ENCODE measurements at places on chromosomes 6 and 20.

DNA sequence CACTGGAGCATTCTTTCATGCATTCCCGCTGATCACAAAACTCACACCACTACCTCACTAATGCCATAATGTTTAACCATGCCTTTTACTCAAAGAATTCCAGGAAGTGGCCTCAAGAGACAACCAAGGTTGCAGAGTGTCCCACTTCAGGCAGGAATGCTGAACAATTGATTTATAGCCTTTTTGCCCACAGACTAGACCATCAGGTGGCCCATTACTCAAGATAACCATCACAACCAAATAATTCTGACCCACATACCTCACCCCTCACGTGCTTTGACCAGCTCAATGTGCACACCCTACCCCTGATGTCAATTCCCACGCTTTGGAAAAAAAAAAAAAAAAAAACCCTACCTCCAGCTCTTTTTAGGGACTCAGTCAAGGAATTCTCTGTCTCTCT lies 220.6 kb upstream of the UFL1 start:
- no peak for DNase-seq

DNA sequence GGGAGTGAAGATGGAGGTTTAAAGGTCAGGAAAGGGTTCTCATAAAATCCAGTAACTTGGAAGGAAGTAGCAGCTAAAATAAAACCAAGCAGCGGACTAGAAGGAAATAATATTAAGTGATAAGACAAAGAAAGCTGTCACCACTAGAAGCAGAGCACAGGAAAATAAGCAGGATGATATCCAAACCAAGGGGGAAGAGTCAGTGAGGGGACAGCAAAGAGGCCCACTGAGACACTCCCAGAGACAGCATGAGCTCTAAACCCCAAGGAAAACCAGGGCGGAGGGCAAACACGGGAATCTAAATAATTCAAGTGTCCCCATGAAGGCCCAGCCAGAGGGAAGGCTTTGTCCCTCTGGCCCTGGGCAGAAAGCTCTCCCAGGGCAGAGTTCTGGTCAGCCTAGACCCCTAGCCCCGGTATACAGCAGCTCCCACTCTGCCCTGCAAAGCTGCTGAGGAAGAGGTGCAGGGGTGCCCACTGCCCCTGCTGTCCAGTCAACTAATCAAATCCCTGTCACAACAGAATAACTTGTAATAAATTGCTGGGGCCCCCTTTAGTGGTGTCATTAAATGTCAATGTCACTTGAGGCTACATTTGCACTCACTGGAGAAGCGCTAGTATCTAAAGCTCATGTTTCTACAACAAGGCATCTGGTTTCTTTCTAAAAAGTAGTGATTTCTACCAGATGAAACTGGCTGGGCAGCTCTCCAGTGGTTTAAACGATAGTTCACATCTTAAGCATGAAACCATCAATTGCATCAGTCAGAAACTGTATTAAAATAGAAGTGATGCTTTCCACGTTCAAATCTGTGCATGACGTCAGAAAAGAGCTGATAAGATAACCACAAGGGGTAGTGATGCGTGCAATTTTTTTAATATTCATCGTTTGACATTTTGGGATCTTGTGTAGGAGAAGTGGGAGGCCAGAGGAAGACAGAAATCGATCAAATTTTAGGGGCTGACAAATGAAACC lies 13.6 kb downstream of the PDE10A start:
- DNase-seq: peak; percentile 37

DNA sequence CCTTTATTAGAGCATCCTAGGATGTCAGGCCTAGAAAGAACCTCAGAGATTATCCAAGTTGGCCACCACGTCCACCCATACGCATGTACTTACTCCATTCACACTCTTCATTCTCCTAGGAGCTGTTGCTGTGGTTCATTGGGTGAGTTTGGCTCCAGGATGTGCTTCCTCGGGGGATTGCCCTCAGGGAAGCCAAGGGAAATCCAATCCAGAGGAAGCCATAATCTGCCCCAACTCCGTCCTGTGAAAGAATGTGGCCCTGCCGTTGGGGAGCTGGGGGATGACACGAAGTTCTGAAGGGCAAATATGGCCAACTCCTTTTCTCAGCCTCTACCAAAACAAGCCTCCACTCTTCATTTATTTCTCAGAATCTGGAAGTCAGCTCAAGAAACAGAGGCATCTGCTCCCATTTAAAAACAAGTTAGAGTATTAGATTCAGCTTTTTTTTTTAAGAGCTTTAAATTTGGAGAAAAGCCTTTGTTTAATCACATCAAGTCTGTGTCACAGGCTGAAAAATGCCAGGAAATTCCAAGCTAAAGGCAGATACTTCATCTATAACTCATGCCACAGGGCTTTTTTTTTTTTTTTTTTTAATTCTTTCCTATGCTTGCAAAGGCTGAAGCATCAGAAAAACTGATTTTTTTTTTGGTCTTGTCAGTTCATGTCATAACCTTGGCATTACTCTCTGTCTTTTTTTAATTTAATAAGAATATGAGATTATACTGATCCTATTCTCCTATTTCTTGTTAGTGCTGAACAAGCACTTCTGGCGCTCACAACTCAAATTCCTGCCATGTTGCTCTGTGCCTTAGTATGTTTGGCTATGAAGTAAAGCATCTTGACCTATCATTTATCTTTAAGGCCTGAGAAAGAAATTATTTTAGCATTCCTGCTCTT lies 480.9 kb upstream of the MARCKS start:
- DNase-seq: peak; percentile 68

GRCh38 chr6:1538810-1539478 lies 70.8 kb upstream of the FOXC1 start:
- no peak for DNase-seq

DNA sequence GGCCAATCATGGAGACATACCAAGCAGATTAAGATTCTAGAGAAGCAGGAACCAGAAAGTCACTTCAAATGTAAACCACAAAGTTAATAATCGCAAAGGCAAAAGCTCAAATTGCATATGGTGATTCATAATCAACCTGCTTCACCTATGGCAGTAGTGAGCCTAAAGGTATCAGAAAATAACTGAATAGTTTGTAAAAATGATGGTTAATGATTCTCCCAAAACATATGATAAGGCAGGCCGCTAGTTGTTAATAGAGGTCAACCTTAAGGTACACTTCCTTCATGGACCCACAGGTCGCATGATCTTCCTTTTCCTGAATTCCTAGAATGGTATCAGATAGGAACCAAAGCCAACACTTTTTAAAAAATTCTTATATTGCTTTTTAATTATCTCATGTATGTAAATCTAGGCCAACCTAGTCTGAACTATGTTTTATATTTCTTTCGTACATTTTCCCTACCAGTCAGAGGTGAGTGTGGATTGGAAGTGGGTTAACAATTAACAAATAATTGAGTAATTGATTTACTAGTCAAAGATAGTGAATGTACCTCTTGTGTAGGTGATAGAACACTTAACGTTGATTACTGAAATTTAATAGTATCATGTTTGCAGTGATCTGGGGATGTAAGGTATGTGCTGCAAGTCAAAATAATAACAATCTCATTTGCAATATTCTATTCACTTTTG lies 16.4 kb downstream of the TAAR2 start:
- no peak for DNase-seq

DNA sequence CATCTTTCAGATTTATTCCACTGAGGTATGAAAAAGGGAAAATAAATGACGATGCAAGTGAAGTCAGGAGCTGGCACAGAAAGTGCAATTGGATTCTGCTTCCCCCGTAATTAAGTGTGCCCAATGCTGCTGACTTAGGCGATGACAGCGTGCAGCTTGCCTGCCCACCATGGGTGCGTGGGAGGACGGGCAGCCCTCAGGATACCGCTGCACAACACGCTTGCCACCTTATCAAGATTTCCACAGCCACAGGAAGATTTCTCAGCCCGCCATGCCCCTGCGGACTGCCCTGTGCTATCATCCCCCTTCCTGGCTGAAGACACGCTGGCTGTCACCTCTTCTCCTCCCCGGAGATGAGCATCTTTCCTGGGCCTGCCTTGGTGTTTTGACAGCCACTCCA lies 103.3 kb upstream of the BACH2 start:
- no peak for DNase-seq

GRCh38 chr20:5188736-5189135 lies 61.9 kb downstream of the CDS2 start:
- DNase-seq: no peak

DNA sequence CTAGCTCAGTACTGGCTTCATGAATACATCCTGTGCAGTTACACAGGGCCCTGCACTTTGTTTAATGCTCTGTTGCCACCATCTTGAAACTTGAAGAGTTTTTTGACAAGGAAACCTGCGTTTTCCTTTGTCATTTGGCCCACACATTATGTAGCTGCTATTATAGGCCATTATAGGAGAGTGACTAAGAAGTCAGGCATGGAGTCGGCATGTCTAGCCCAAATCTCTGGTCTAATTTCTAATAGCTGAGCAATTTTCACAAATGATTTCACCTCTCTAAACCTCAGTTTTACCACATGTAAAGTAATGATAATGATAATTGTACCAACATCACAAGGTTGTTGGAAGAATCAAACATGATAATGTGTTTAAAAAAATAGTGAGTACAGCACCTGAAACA lies 67.1 kb upstream of the MYLIP start:
- no peak for DNase-seq

- peak; percentile 91 for DNase-seq
Measured at GRCh38 chr6:56714982-56715456, 72.3 kb upstream of the DST start.

- DNase-seq: no peak
Measured at GRCh38 chr6:135030056-135030473, 24.6 kb downstream of the HBS1L start.

DNA sequence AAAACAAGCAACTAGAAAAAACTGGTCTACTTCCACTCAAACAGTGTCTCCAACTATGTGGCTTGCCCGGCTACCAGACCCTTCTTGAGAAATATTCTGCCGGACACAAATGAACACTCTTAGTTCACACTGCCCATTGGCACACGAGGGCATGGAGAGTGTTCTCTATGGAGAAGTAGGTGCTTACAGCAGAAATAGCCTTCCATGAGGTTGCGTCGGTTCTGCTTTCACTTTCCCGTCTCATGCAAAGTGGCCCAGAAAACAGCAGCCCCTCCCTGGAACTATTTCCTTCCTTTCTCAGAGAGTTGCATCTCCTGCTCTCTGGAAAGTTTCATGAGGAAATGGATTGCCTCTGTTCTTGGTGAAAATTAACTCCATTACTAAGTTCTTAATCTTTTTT lies 9.5 kb upstream of the HLA-DOA start:
- peak; percentile 4 for DNase-seq

DNA sequence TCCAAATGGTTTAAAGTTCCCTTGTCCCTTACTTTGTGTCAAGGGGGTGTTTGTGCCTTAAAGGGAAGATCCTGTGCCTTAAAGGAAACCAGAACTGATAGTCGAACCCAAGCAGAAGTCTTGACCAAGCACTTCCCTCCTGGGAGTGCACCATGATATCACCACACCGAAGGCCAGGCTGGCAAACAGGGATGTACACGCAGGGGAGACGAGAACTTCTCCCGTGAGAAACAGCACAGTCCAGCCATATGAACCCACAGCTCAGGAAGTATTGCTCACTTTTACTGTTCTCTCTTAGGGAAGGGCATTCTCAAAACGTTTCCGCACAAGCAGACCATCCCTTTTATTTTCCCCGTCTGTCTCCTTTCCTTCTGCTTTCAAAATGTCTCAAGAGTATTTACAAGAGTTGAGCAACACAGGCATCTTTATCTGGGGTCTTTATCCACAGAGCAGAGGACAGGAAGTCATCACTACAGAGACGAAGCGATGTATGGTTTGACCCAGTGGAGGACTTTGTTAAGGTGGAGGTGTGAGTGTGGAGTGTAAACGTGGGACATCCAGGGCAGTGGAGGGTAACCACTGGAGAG lies 12.8 kb upstream of the SERPINB1 start:
- no peak for DNase-seq

GRCh38 chr20:1863296-1863695 lies 31.9 kb upstream of the SIRPA start:
- no peak for DNase-seq

GRCh38 chr20:33901132-33901523 lies 90.0 kb downstream of the CHMP4B start:
- no peak for DNase-seq

DNA sequence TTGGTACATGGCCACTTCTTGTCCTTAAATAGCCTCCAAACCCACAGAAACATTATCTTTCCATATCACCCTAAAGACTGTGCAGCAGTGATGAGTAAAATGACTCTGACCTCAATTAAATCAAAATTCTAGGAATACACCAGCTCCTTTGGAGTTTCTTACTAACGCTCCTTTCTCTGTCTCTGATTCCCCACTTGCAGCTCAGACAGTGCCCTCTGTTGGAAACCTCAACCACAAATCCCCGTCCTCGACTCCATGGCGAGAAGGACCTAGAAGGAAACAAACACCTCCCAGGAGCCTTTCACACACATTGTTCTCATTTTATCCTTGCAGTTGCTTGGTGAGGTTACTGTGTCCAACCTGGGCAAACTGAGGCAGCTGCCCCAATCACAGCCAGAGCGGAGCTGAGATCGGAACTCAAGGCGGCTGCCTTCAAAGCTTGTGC lies 17.7 kb upstream of the PARD6B start:
- DNase-seq: peak; percentile 41

DNA sequence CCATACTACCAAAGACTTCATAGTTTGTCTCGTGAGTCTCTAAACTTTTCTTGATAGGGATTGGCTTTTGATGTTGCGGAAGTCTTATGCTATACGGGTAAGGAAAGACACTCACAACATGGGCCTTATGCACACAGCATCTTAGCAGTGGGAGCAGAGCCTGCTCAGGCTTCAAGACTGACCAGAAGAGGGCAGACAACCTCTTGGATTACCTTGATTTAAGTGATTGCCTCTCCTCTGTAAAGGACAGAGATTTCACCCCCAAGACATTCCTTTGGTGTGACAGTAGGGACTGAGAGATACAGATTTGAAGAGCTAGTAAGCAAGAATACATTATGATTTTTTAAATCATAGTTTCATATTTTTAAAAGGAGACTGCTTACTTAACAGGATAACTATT lies 71.0 kb upstream of the SAMD3 start:
- DNase-seq: peak; percentile 74

DNA sequence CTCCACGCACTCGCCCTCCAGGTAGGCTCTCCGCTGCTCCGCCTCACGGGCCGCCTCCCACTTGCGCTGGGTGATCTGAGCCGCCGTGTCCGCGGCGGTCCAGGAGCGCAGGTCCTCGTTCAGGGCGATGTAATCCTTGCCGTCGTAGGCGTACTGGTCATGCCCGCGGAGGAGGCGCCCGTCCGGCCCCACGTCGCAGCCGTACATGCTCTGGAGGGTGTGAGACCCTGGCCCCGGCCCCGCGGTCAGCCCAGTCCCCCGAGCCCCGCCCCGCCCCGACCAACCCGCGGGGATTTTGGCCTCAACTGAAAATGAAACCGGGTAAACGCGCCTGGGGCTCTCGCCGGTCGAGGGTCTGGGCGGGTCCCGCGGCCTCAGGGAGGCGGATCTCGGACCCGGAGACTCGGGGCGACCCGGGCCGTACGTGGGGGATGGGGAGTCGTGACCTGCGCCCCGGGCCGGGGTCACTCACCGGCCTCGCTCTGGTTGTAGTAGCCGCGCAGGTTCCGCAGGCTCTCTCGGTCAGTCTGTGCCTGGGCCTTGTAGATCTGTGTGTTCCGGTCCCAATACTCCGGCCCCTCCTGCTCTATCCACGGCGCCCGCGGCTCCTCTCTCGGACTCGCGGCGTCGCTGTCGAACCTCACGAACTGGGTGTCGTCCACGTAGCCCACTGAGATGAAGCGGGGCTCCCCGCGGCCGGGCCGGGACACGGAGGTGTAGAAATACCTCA lies 598 bp downstream of the HLA-B start:
- no peak for DNase-seq

- no peak for DNase-seq
Measured at GRCh38 chr6:13166916-13167315, 161.4 kb downstream of the TBC1D7 start.
